Natural killer cell treated with Interleukin-12 subunit alpha and Interleukin-12 subunit beta and Interleukin-15 and Interleukin-18, amount 100 ng/mL, for 72 hours (primary cell): ENCODE measurements at places on chromosomes 5 and 9. TPM values are rescaled to one million over a fixed set of nuclear protein-coding genes. Genes with fewer than 3 reads are reported as not detected.

The SMIM23 gene
- total RNA-seq, result not detected

GRCh38 chr5:76799588-76799987, 19.2 kb upstream of the F2RL1 start:
- H3K27ac ChIP-seq, result no peak overlapping the region
- no peaks in the 10 kb centered on the region for H3K36me3 ChIP-seq
- peaks cover 17% of the 10 kb centered on the region for H3K27me3 ChIP-seq
- no peak overlapping the region for H3K4me3 ChIP-seq

The ZDHHC11 gene
- 24.5 TPM for total RNA-seq

DNA sequence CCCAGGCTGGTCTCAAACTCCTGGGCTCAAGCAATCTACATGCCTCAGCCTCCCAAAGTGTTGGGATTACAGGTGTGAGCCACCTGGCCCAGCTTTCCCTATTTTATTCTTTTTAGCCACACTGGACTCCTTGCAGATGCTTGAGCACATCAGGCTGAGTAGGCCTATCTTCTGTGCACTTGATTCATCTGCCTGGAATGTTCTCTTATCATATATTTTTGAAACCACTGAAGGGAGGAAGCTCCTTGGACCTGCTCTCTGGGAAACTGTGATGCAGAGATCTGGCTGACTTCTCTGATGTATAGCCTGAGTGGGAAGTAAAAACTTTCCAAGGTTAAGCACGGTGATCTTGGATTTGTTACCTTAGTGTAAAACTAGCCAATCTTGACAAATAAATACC, 6.5 kb upstream of the MAT2B start:
- peaks cover 13% of the 10 kb centered on the region for H3K4me1 ChIP-seq
- no peaks in the 10 kb centered on the region for H3K27me3 ChIP-seq
- no peak for DNase-seq
- no peak overlapping the region for H3K27ac ChIP-seq

The APBA1 gene
- 0.57 TPM for total RNA-seq

DNA sequence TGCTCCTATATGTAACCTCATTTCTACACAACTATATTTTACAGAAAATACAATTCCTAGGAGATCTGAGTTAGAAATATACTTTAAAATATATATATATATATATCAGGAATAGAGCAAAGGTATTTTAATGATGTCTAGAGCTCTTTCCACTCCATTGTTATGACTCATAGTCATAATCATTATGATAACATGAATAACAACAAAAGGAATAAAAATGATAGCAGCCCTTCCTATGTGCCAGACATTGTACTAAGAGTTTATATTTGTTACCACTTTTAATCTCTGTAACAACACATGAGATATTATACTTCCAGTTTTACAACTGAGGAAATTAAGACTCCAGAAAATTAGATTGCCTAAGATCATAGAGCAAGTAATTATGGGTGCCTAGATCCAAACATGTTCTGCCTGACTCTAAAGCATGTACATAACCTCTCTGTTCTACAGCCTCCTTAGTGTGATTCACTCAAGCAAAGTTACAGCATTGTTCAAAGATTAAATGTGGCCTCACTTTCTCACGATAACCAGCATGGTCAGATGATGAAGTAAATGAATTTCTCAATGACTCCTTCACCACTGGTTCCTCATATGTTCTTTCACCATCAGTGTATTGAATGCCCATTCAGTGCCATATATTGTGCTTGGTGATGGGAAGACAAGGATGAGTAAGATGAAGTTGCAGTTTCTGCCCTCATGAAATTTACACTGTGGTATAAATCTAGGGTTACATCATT, 452.1 kb downstream of the EFNA5 start:
- H3K36me3 ChIP-seq, result no peaks in the 10 kb centered on the region
- no peaks in the 10 kb centered on the region for H3K4me1 ChIP-seq
- H3K27ac ChIP-seq, result no peak overlapping the region
- peaks cover 5% of the 10 kb centered on the region for H3K27me3 ChIP-seq

DNA sequence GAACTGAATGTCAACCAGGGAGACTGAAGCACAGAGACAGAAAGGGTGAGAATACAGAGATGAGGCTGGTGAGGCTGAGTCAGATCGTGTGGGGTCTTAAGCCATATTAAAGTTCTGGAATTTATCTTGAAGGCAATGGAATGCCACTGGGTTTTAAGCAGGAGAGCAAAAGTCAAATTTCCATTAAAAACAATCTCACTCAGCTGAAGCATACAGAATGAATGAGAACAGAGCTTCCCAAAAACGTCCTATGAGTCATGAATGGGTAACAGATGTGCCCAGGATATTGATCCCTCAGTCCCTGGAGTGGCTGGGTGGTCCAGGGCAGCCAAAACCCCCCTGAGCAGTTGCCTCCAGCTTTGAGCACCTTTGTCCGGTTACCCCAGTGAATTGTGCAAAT, 44.9 kb downstream of the PFDN1 start:
- H3K4me1 ChIP-seq, result peaks cover 31% of the 10 kb centered on the region
- no peak for DNase-seq
- no peak overlapping the region for H3K4me3 ChIP-seq
- H3K27me3 ChIP-seq, result no peaks in the 10 kb centered on the region
- peak overlapping the region; percentile 5 for H3K27ac ChIP-seq

DNA sequence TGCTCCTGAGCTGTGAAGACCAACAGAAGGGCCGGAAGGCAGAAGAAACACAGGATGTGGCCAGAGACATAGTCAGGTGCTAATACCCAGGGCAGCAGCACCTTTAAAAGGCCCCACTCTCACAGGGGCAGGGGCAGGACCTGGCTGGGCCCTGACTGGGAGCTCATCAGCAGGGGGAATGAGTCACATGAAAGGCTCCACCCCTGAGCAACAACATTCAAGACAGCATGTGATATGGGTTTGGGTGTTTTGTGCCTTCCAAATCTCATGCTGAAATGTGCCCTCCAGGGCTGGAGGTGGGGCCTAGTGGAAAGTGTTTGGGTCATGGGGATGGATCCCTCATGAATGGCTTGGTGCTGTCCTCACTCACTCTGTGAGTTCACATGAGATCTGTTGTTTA, 181.7 kb downstream of the ERCC6L2 start:
- peak overlapping the region; percentile 57 for H3K27ac ChIP-seq
- peaks cover 30% of the 10 kb centered on the region for H3K4me1 ChIP-seq
- no peak for DNase-seq
- no peaks in the 10 kb centered on the region for H3K27me3 ChIP-seq

GRCh38 chr9:94054716-94055115, 29.5 kb upstream of the PTPDC1 start:
- no peaks in the 10 kb centered on the region for H3K4me1 ChIP-seq
- no peak for DNase-seq
- peaks cover 4% of the 10 kb centered on the region for H3K36me3 ChIP-seq
- no peak overlapping the region for H3K27ac ChIP-seq
- H3K4me3 ChIP-seq, result no peak overlapping the region

DNA sequence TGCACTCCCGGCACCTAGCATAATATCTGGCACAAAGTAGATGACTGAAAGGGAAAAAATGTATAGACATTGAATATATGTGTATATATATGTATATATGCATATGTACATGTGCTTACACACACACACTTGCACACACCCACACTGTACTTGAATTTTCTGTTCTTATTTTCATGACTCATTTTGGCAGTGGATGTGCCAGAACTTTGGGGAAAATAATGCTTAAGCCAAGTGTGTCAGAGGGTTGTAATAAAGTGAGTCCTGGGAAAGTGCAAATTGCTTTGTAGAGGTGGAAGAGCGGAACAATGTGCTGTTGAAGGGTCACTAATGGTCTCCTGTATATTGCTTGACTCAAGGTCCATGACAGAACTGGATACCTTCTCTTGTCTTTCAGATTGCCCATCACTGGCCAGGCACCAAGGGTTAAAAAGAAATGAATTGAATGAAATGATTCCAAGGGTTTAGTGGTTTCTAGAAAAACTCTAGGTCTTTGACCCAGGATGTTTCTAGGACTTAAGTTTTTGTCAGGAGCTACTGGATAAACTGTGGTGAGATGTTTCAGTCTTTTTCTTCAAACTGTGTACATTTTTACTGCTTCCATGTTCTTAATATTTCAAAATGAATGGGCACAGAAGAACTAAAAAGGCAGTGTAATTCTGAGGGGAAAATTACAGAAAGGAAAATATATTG, 129.9 kb upstream of the MOCS2 start:
- no peak for DNase-seq
- no peaks in the 10 kb centered on the region for H3K4me1 ChIP-seq
- H3K27me3 ChIP-seq, result no peaks in the 10 kb centered on the region
- H3K27ac ChIP-seq, result no peak overlapping the region

- H3K4me1 ChIP-seq, result no peaks in the 10 kb centered on the region
- no peaks in the 10 kb centered on the region for H3K27me3 ChIP-seq
- no peak overlapping the region for H3K4me3 ChIP-seq
- no peak for DNase-seq
Observed at GRCh38 chr9:123749580-123750202, 180.2 kb downstream of the DENND1A start.
